ENCODE measurements at places on chromosomes 3 and 15.

DNA sequence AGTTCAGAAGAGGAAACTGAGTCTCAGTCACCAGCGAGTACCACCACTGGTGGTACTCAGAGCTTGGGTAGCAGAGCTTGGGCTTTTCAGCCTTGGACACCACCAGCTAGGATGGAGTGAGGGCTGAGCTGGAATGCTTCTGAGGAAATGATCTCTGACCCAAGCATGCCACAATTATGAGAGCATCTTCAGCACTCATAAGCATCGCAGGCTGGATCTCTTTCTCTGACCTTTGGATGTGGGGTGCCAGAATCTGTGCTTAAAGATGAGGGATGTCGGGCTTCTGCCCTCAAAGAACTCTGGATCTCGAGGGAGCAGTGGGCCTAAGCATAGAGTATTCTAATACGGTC is 36.4 kb downstream of the ZNF710 start:
- DNase-seq: no peak

DNA sequence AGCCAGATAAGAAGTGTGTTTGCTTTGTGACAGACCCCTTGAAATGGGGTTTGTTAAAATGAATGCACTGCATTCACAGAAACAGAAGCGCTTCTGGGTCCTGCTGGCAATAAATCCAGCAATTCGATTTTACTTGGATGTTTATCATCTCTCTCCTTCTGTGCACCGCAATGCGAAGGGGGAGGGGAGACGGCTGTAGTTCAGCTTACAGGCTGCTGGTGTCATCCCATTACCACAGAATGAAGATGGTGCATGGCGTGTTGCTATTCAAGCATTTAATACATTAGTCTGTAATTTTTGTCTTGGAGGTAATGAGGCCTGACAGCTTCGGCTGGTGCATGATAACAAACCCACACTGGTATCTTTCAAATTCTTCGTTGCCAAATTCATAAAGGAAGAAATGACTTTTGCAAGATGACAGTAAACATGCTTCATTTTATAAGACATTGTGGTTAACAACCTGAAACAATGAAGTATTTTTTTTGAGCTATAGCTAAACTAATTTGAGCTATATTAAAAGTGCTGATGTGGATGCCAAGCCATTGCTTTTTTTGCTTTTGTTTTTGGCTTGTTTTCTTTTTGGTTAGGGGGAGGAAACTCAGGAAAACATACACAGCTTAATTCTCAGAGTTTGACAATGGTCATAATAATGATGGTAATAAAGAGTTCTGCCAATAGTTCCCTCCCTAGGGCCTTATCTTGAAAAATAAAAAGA is 418.3 kb downstream of the OTOL1 start:
- DNase-seq: no peak

DNA sequence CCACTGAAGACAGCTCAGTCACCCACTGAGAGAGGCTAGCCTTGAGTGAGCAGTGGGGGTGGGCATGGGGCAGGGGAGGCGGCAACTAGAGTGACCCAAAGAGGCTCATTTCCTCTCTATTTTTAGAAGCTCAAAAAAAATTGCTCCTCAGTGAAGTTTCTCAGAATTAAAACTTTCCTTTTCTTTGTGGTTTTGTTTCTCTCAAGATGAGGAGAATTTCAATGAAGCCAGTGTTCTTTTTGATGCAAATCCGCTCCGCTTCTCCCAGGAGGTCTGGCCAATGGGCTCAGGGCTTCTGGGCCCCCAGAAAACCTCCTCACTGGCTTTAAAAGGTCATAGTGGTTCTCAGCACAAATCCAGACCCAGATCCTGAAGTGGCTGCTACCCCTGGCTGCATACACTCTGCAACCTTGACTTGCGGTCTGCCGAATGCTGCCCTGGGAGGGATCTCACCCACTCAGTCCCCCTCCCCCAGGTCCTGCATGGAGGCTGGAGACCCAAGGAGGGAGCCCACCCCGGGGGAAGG is at the start of gene ACSBG1:
TSS of gene ACSBG1 (minus strand) at position 51 of the 526 bp plus-strand sequence. CDS start 64 bp downstream, outside the sequence.
- DNase-seq: no peak

- DNase-seq: no peak
Observed at GRCh38 chr3:21643752-21644151, 107.3 kb downstream of the ZNF385D start.

DNA sequence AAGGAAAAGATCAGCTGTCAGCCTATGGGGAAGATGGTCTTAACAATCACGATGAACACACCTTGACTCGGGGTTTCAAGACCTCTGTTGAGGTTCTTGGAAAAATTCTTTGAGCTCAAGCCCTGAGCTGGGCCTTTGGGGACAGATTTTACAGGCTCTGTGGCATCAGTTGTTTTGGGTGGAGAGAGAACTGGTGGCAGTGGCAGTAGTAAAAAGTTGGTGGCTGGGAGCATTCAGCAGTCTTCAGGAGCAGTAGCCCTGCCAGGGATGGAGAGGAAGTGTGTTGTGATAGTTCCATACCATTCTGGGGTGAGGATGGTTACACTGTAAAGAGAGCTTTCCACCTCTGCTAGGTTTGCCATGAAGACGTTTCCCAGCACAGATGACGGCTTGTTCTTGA is 4.9 kb upstream of the KY start:
- no peak for DNase-seq

- DNase-seq: no peak
Observed at GRCh38 chr3:161025911-161026310, 79.2 kb downstream of the B3GALNT1 start.

GRCh38 chr3:42149975-42150374 is 58.8 kb downstream of the TRAK1 start:
- DNase-seq: no peak

DNA sequence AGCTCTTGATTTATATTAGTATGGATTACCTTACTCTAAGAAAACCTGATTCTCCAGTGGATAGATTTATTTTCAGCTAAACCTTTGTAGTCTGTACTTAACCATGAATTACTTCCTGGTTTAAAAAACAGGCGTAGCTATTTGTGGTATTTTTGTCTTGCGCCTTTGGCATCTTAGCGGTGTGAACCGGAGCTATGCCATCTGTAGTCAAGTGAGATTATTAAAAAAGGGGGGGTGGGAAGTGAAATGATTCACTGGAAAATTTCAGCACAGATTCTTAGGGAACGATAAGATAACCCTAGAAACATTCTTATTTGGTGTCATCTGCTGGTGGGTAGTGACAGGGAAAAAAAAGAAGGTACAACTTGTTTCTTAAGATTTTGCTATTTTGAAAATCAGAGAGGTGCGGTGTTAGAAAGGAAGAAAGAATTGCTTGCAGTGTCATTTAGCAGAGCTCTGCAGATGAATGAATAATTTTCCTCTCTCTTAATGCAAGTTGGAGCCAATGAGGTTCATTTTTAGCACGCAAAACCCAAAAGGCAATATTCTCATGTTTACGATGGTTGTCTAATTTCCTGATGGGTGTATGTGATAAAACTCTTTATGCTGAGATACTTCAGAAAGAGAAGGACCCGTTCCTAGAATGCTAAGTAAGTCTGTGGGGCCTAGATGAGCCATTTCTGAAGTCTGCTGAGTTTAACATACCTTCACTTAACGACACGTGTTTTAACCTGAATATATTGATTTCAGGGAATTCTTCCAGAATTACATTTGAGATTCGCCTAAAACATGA is 44.0 kb downstream of the PSMD6 start:
- no peak for DNase-seq

DNA sequence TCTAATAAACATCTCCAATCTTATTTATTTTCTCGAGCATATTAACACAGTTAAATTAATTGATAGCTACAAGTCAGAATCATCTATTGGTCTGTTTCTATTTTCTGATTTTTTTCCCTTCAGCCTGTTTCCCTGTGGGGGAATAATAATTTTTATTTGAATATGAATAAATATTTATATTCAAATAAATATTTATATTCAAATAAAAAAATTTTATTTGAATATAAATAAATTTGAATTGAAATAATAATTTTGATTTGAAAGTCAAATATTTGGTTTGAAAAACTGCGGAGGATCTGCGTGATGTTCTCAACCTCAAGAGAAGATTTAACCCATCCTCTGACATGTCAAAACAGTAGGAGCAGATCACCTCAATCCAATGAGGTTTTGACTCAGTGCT is 380.1 kb upstream of the MEIS2 start:
- no peak for DNase-seq

DNA sequence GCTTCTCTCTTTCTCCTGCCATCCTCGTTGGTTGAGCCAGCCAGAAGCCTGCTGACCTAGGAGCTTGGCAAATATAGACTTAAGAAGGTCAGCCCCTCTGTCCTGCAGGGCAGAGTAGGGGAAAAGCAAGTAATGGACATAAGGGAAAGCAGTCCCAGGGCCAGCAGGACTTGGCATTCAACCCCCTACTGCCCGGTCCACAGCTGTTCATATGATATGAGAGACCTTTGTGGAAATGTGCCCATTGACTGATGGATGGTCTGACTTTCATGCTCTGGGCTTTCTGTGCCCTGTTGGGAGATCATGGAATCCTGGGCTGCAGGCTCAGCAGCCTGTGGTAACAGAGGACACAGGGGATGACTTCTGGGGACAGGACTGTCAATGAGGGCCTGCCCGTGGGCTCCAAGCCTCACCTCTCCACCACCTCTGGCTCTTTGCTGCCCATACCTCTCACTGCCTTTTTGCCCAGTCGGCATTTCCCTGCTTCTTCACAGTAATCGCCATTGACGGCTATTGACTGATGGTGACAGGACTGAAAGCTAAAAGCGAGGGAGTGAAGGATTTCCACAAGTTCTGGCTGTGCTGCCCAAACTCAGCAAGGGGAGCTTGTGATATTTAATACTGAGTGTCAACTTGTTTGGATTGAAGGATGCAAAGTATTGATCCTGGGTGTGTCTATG is 60.0 kb upstream of the NMNAT3 start:
- DNase-seq: no peak

- no peak for DNase-seq
Observed at GRCh38 chr15:69940441-69941300, 157.0 kb downstream of the TLE3 start.

DNA sequence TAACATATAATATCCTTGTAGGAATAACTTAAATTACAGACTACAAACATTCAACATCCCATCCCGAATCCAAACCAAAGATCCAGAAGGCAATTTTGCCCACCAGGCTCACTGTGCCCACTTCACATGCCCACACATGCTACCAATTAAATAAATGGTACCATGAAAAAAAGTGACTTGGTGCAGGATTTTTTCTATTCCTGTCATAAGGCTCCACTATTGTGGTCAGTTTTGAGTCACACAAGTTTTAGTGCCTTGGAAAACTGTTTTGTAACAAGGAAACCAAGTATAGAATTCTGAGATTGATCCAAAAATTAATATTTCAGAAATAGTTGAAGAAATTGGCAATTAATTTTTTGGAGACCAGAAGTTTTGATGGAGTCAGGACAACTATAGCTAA is 470.1 kb upstream of the THBS1 start:
- no peak for DNase-seq

- DNase-seq: no peak
Observed at GRCh38 chr3:121997372-121997771, 24.7 kb downstream of the ILDR1 start.

DNA sequence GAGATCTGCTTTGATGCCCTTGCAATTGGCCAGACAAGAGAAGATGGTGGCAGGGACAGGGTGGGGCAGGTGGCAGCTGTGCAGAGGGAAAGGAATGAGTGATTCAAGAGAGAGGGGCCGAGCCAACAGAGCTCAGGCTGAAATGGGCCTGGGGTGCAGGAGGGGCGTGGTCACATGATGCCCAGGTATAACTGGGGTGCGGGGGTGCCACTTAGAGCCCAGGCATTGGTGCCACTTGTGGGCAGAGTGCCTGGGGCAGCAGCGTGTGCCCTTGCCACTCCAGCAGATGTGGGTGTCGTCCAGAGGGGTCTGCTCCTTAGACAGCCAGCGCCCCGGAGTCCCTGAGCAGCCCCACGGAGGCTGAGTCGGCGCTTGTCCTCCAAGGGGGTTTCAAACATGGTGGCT is 88.7 kb downstream of the PLXNA1 start:
- no peak for DNase-seq

GRCh38 chr3:73601011-73601410 is 23.7 kb downstream of the PDZRN3 start:
- no peak for DNase-seq

DNA sequence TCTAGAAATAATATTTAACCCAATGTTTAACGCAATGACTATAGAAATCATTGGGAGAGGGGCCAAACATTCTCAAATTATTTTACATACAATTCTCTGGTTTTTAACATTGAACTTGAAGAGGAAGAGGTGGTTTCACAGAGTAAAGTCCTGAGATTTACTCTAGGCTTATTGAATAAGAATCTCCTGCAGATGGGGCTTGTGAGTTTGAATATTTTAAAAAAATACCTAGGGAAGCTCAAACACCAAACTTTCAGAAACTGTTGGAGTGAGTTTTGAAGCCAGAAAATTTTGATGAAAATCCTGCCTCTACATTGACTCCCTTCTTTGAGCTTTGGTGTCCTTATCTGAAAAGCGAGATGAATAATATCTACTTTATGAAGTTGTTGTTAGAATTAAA is 906.6 kb downstream of the TUSC7 start:
- no peak for DNase-seq

DNA sequence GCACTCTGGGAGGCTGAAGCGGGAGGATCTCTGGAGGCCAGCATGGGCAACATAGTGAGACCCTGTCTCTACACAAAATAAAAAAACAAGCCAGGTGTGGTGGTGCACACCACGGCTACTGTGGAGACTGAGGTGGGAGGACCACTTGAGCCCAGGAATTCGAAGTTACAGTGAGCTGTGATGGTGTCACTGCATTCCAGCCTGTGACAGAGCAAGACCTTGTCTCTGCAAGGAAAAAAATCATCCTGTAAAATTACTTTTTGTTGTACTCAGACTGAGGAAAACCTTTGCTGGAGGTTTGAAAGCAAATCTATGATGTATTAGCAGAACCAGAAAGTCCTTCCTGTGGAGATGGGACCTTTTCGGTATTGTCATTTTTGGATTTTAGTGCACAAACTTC is 63.3 kb downstream of the ATP1B3 start:
- DNase-seq: no peak

GRCh38 chr3:134425943-134426342 is 51.7 kb upstream of the AMOTL2 start:
- DNase-seq: no peak

GRCh38 chr3:28791713-28792255 is 443.2 kb upstream of the AZI2 start:
- no peak for DNase-seq

DNA sequence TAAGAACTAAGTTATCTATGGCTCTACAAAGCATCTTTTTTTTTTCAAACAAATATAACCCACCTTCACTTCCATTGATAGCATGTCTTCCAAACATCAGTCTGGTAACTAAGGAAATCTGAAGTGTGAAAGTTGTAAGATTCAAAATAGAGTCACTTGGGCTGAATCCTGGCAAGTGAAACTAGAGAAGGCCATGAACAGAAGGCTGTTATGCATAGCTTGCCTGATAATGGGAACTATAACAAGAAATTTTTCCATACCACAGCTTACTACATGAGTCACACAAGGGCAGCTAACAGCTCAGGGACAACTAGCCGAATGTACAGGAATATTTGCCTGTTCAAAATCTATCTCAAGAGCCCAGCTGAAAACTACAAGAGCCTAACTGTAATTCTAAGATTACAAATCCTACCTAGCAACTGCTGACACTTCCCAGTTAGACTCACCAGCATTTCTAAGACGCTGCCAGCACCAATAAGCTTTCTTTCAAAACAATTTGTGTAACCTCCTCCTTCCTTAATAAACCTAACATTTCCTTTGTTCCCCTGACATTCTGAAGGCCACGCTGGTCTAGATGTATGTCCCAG is 1066.5 kb downstream of the PLOD2 start:
- DNase-seq: no peak

- DNase-seq: no peak
Observed at GRCh38 chr3:25380222-25380739, 47.8 kb upstream of the RARB start.

GRCh38 chr3:127738192-127738840 is 65.6 kb downstream of the ABTB1 start:
- DNase-seq: no peak
